ENCODE measurements at places on chromosomes 6 and 20.

DNA sequence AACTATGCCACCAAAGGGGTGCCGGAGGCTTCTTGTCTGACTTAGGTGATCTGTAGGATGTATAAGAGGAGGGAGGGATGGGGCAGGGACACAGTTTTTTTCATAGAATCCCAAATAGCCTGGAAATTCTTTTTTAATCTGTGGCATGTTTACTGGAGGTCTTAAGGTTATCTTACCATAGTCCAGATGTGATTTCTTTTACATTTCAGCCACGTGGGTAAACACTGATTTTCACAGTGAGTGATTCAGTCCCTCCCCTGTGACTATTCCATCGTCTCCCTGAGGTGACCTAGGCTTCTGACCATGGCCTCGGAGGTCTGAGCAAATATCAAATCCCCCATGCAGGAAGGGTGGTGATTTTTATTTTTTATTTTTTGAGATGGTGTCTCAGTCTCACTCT lies 67.7 kb downstream of the AKAP12 start:
- no peak for DNase-seq

GRCh38 chr6:13370623-13371022 lies 42.3 kb upstream of the TBC1D7 start:
- no peak for DNase-seq

GRCh38 chr20:63342561-63343459 lies 18.3 kb downstream of the CHRNA4 start:
- DNase-seq = no peak

GRCh38 chr6:45537539-45537938 lies 159.8 kb upstream of the SUPT3H start:
- DNase-seq = no peak

- no peak for DNase-seq
Observed at GRCh38 chr6:112338166-112338709, 8.9 kb upstream of the RFPL4B start.

DNA sequence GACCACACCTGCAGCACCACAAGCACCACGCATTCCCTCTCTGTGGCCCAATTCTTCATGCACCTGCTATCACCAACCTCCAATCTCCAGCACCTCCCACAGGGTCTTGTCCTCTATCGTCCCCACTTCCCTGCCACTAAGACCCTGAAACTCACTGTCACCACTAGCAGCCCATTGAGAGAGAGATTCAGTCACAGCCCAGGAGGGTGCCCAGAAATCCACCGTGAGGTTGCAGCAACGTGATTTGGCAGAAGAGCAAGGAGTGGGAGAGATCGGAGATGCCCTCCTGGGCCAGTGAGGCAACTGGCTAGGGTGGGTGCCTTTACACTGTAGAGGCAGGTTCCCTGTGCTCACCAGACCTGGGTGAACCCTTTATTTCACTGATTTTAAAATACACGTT lies 90.1 kb downstream of the ANKRD60 start:
- no peak for DNase-seq

Data from activated CD8-positive, alpha-beta memory T cell treated with anti-CD3 and anti-CD28 coated beads, Interleukin-2, amount 10 ng/mL, durations not matched to agents 7 days and 5 days (primary cell).